Thoracic aorta (tissue), 2 donors: ENCODE measurements at places on chromosomes 2 and 18. TPM values are rescaled to one million over a fixed set of nuclear protein-coding genes. Genes with fewer than 3 reads are reported as not detected.

GRCh38 chr2:212180408-212181083, 358.1 kb downstream of the ERBB4 start:
- no peak for DNase-seq
- H3K27ac ChIP-seq, result no peak overlapping the region
- no peaks in the 10 kb centered on the region for H3K36me3 ChIP-seq
- peaks cover 12% of the 10 kb centered on the region for H3K4me1 ChIP-seq
- no peak overlapping the region for H3K4me3 ChIP-seq

GRCh38 chr18:24761765-24762164, 301.3 kb downstream of the HRH4 start:
- no peak overlapping the region for H3K27ac ChIP-seq
- H3K4me1 ChIP-seq, result peaks cover 15% of the 10 kb centered on the region
- no peak for DNase-seq
- no peak overlapping the region for H3K4me3 ChIP-seq

DNA sequence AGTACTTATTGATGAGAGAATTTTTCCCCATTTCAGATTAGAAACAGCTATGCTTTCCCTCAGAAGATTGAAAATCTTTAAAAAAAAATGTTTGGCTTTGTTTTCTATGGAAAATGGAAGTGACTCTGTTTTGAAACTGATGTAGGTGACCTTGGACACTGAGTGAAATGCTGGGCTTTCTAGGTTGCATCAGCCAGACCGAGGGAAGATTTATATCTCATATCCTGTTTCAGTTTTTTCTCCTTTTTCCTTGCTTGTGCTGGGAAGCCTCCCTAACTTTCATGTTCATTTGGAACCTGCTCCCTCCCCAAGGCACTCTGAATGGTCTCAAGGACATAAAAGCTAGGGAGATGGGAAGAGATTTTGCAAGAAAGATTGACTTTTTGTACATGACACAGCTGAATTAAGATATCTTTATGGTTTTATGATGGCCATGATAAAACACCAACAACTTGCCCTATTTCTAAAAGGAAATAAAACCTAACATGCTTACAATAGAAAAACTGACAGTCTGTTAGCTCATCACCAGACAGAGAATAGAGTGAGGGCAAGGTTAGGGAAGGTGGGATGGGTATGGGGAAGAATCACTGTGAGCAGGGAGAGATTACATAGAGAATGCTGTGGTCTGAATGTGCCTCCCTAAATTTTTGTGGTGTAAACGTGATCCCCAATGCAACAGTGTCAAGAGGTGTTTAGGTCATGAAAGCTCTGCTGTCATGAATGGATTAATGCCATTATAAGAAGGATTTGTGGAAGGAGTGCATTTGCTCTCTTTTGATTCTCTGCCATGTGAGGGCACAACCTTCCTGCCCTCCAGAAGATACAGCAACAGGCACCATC, 249.7 kb downstream of the TPGS2 start:
- no peaks in the 10 kb centered on the region for H3K27me3 ChIP-seq
- H3K4me1 ChIP-seq, result peaks cover 9% of the 10 kb centered on the region
- no peaks in the 10 kb centered on the region for H3K36me3 ChIP-seq
- H3K27ac ChIP-seq, result peak overlapping the region; percentile 76
- DNase-seq, result no peak

DNA sequence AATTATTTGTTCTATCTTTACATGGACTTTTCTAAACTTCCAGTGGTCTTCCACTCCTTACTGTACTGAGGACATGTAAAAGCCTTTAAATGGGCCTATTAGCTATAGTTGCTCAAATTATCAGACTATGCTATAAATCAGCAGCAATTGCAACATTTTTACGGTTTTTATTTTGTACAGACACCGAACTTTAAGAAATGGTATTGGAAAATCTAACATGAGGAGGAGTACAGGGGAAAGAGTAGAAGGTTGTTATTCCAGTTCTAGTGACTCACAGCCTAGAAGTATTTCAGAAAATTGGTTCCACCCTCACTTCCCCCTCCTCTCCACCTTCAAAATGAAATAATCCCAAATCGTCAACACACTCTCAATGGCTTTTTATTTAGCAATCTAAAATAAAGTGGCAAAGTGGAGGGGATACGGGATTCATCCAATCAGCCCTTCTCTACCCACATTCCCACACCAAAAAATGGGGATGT, 1.1 kb downstream of the NCKAP1 start:
- H3K4me1 ChIP-seq, result peaks cover 56% of the 10 kb centered on the region
- H3K27ac ChIP-seq, result peak overlapping the region; percentile 98
- peak overlapping the region; percentile 90 for H3K4me3 ChIP-seq

DNA sequence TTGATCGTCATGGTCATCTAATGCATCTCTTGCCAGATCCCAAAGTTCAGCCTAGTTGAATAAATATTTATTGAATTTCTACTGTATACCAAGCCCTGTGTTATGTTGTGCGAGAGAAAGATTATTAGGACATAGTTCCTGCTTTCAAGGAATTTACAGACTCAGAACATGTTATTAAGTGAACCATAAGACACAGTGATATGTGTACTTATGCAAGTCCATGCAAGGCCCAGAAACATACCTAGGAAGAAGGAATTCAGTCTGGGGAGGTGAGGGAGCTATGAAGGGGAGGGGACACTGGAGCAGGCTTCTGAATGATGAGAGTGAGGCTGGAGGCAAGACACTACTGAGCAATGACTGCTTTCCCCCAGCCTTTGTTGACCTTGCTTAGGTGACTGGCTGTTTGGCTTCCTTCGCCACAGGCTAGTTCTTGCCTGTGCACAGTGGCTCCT, 81.4 kb downstream of the ACAA2 start:
- H3K4me3 ChIP-seq, result no peak overlapping the region
- no peak overlapping the region for H3K27ac ChIP-seq
- no peak for DNase-seq
- H3K27me3 ChIP-seq, result no peaks in the 10 kb centered on the region
- no peaks in the 10 kb centered on the region for H3K4me1 ChIP-seq
- H3K36me3 ChIP-seq, result no peaks in the 10 kb centered on the region

DNA sequence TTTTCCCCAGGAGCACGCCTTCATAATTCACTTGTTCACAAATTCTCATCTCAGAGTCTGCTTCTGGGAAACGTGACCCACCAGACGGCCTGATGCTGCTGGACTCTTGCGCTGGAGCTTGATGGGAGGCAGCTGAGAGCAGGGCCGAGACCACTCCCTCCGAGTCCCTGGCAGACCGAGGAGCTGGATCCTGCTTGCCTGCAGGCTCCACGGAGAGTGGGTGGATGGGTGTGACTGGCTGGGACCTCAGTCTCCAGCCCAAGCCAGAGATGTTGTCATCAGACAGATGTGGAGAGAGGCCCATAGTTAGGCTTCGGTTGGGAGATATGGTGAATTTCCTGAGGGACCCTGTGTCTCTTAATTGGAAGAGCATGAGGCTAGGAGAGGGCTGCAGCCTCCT, 76.4 kb downstream of the TSN start:
- no peak overlapping the region for H3K4me3 ChIP-seq
- no peak for DNase-seq
- no peaks in the 10 kb centered on the region for H3K4me1 ChIP-seq
- no peak overlapping the region for H3K27ac ChIP-seq

DNA sequence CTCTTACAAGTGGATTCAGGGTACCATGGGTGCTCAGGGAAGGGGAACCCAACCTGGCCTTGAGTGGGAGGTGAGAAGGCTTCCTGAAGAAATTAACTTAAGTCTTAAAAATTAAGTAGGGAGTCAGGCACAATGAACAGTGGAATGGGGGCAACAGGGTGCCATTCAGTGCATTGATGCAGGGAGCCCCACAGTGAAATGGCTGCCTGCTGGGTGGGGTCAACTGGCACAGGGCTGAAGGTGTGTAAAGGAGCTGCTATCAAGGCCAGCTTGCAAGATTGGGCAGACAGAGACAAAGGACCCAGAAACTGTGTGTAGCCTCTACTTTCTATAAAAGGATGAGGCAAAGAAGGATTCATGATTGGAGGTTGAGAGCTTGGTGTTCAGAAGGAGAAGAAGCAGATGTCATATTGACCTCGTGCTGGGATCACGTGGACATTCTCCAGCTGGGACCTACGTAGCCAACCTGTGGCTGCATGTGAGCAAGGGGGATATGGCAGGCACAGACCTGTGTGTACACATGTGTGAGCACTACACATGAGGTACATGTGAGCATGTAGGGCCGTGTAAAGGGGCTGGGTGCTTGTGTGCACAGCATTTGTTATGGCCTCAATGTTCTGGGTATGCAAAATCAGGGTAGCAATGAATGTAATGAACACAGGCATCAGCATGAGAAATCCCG, 209.5 kb upstream of the HAAO start:
- no peak overlapping the region for H3K4me3 ChIP-seq
- H3K4me1 ChIP-seq, result no peaks in the 10 kb centered on the region
- no peaks in the 10 kb centered on the region for H3K27me3 ChIP-seq
- no peak for DNase-seq

GRCh38 chr2:204452464-204453023, 92.7 kb upstream of the PARD3B start:
- peak; percentile 43 for DNase-seq
- H3K27ac ChIP-seq, result peak overlapping the region; percentile 48
- no peaks in the 10 kb centered on the region for H3K36me3 ChIP-seq

- DNase-seq, result no peak
- H3K27me3 ChIP-seq, result no peaks in the 10 kb centered on the region
- peaks cover 16% of the 10 kb centered on the region for H3K4me1 ChIP-seq
- peaks cover 28% of the 10 kb centered on the region for H3K36me3 ChIP-seq
- no peak overlapping the region for H3K4me3 ChIP-seq
These were observed 262.9 kb downstream of the HDAC4 start for GRCh38 chr2:239137898-239138283.

DNA sequence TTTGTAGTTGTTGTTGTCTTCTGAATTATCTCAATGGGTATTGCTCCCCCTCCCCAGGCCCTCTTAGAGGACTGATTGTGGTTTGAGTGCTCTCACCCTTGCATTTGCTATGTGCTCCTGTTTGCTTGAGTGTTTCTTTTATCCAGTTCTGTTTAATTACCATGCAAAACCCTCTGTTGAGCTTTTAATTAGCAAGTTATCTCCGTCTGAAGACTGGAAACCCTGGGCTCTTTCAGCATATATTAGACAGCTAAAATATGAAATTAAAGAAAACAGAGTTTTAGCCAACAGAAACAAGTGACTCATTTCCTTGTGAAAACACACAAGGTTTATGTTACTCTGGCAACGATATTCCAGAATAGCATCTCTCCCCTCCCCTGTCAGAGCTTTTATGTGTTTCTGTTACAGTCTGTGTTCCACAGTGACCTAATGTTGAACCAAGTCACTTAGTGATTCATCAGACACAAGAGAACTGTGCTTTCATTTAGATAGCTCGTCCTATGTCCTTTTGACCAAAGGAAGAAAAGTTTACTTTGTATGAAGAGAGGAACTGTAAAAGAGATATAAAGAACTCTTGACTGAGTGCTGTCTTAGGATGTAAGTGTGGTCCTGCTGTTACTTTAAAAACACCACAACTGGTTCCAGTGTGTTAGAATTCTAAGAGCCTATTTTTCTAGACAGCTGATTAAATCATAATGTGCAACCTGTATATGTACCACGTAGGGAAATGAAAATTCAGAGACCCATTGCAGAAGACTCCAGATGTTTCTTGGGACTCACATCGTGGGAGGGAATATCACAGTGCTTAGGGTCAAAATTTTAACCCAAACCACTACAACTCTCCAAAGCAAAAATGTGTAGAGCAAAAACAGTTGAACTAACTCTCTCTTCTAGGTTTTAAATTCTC, 172.8 kb upstream of the RBMS1 start:
- H3K36me3 ChIP-seq, result no peaks in the 10 kb centered on the region
- H3K4me3 ChIP-seq, result peak overlapping the region; percentile 46
- DNase-seq, result no peak

DNA sequence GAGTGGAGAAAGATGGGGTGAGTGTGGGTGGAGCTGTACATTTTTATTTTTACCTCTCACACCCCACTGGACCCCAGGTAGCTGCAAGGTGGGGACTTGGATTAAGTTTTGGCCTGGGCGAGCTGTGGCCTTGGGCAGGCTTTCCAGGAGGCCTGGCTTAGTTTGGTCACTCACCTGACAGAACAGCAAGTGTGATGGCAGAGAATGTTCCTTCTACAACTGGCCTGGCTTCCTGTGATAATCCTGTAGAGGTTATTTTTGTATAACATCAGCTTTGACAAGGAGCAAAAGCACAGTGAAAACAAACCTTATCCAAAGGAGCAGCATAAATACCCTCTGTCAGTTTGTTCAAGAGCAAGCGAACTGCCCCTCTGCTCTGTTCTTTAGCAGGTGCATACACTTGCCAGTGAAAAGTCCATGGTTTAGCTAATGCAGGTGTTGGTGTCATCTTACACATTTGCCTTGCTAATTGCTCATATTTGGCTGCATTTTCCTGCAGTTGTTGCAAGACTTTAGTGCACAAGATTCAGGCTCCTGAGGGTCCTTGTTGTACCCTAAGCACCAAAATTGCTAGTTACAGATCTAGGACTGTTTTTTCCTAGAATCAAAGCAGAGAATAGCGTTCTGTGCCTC, 6.3 kb downstream of the THNSL2 start:
- H3K36me3 ChIP-seq, result peaks cover 4% of the 10 kb centered on the region
- no peaks in the 10 kb centered on the region for H3K4me1 ChIP-seq
- H3K27me3 ChIP-seq, result no peaks in the 10 kb centered on the region
- no peak overlapping the region for H3K4me3 ChIP-seq
- no peak overlapping the region for H3K27ac ChIP-seq
- DNase-seq, result no peak

DNA sequence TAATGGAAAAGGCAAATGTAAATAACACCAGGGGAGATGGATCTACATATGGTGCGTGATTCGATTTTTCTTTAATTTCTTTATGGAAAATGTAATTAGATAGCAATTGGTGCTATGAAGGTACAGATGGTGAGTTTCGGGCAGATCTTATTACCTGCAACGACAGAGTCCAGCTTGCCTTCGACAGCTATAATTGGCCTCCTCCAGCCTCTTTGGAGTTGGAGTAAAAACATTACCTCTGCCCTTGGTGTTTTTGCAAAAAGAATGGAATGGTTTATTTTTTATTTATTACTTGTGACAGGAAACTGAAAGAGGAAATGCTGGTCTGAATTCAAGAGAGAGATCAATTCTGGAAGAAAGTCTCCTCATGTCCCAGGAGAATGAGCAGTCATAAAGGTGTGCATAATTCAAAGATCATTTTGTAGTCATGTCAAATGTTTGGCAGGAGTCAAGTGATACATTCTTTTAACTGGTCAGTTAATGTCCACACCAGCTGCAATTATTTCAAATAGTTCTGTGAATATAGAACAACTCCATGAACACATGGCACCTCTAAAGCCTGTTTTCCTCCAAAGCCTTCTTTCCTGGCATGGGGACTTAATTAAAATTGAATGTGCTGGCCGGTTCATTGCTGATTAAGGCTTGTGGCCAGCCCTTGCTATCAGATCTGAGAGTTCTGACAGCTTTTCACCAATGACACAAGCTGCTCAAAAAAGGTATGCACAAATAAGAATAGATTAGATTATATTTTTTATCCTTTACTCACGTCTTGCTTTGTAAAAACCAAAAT, 46.9 kb upstream of the KCNH7 start:
- no peaks in the 10 kb centered on the region for H3K36me3 ChIP-seq
- H3K4me3 ChIP-seq, result no peak overlapping the region
- no peaks in the 10 kb centered on the region for H3K4me1 ChIP-seq

NCK2 gene
- 50.0 TPM for total RNA-seq

SNED1 gene
- total RNA-seq, result 206 TPM

RAB6C gene
- not detected for total RNA-seq

CABYR gene
- total RNA-seq, result 6.1 TPM

NPHP1 gene
- total RNA-seq, result 9.2 TPM

ITGA6 gene
- total RNA-seq, result 20.2 TPM

ABCB11 gene
- total RNA-seq, result not detected

ELOA2 gene
- not detected for total RNA-seq

SH2D6 gene
- total RNA-seq, result not detected

GKN2 gene
- total RNA-seq, result 9.7 TPM

ANKRD30BL gene
- not detected for total RNA-seq

PTCD3 gene
- 70.7 TPM for total RNA-seq

UPP2 gene
- not detected for total RNA-seq

SKA1 gene
- total RNA-seq, result not detected
